ENCODE measurements at places on chromosomes 16 and 17.

GRCh38 chr17:1229349-1229899, 40.8 kb upstream of the BHLHA9 start:
- DNase-seq: no peak

GRCh38 chr17:63514974-63515373, 8.2 kb upstream of the KCNH6 start:
- DNase-seq: no peak

DNA sequence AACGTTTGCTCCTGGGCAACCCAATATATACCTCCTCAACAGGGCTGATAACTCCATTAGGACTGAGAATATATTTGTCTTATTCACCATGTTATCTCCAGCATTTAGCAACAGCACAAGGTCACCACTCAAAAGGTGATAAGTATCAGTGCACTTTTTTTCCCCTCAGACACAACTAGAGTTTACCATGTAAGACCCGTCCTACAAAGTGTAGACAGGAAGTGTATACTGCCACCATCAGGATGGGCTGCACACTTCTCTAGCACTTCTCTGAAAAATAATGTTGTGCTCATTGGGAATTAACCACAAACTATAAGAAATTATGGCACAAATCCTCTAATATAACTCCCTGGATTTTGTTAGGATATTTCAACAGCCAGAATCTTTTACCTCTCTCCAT, 5.7 kb upstream of the VAT1L start:
- DNase-seq: no peak

GRCh38 chr17:56978441-56979090, 635 bp downstream of the SCPEP1 start:
- DNase-seq: no peak

GRCh38 chr17:65409381-65409780, 152.1 kb downstream of the AXIN2 start:
- DNase-seq: no peak

DNA sequence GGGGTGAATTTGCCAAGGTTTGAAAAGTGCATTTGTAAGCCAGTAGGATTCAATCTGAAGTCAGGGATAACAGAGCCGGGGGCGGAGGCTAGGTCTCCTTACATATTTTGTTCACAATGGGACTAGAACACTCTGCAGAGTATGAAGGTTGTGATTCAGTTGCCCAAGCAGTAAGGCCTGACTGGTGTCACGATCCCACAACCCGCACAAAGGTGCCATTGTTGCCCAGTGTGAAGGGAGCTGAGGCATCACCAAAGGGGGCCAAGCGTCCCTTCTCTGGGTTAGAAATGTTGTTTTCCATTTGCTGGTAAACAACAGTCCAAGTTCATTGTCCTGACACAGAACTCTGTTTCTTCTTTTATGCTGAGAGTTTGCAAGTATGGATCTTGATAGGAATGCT, 471.8 kb downstream of the MAF start:
- no peak for DNase-seq

GRCh38 chr17:7217113-7217987, 2.3 kb downstream of the DLG4 start:
- peak; percentile 83 for DNase-seq

DNA sequence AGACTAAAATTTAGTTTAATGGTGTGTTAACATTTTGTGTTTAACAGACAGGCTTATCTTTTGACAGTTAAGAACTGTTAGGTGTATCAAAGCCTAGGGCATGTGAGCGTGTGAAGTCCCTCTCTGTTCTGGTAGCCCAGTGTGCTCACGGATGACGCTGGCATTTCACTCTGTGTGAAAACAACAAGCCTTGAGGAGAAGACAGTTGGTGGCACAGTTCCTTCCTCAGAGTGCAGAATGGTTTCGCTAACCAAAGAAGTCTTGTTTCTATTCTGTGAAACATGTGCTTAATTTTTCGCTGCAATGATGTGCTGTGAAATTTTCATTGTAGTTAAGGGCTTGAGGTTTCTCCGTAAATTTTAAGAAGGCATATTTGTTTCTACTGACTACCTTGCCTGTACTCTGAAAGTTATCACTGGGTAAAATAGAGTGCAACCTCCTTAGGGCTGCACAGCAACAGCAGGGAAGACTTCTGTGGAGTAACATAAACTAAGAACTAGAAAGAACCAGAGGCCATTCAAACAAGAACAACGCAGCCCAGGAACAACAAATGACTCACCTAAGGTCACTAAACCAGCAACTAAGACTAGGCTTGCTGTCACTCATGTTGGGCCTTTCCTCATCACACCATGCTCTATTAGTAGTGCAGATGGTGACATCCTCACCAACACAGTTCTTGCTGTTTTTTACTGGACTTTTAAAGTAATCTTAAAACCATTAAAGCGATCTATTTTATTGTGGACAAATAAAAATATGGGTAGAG, 33.4 kb downstream of the BRD7 start:
- no peak for DNase-seq

DNA sequence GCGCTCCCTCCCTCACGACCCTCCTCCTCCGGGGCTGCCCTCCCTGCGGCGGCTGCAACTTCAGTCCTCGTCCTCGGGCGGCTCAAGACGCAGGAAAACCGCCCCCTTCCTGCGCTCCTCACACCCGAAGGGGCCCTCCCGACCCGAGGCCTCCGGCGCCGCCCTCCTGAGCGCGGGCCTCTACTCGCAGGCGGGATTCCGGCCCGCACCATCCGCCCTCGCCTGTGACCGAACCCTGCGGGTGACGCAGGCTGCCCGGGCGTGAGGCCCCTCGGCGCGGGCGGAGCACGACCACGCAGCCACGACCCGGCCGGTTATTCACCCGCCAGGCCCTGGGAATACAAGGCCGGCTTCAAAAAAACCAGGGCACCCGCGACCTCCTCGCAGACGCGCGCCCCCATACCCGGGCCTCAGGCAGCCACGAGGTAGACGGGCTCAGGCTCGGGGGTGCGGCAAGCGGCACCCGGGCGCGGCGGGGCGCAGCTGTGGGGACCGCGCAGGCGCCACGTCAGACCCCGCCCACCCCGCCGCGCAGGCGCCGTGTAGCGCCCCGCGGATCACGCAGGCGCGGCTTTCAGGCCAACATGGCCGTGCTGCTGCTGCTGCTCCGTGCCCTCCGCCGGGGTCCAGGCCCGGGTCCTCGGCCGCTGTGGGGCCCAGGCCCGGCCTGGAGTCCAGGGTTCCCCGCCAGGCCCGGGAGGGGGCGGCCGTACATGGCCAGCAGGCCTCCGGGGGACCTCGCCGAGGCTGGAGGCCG, at the start of gene SPG7:
TSS of gene SPG7 (plus strand) at position 570 of the 757 bp plus-strand sequence. CDS start at position 585, 15 bp downstream.
- peak; percentile 82 for DNase-seq

- no peak for DNase-seq
Observed at GRCh38 chr17:61517265-61517664, 65.0 kb downstream of the TBX4 start.

- no peak for DNase-seq
Observed at GRCh38 chr16:87829622-87829980, 39.7 kb downstream of the SLC7A5 start.

- DNase-seq: no peak
Observed at GRCh38 chr16:3589441-3589921, 12.3 kb upstream of the NLRC3 start.

DNA sequence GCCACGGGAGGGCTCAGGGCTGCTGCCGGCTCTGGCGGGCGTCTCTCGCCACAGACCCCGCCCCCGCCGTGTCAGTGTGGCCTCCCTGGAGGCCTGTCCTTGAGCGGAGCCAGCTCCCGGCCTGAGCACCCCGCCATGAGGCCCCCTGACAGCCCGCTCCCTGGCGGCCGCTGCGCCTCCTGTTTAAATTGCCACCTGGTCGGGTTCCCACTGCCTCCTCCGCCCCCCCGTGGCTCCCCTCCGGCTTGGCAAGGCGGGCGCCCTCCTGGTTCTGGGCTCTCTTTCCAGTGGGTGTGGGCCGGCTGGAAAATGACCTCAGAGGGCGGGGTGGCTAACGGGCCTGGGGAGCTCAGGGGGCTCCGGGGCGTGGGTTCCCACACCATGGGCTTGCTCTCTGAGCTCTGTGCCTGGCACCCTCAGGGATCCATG, 42.1 kb upstream of the SSTR5 start:
- DNase-seq: no peak

All from fibroblast of upper back skin (primary cell).